ENCODE measurements at places on chromosomes 6 and 20. TPM values are rescaled to one million over a fixed set of nuclear protein-coding genes. Genes with fewer than 3 reads are reported as not detected.

- DNase-seq: no peak
These were observed 136.7 kb upstream of the CNR1 start for GRCh38 chr6:88302769-88303225.

DNA sequence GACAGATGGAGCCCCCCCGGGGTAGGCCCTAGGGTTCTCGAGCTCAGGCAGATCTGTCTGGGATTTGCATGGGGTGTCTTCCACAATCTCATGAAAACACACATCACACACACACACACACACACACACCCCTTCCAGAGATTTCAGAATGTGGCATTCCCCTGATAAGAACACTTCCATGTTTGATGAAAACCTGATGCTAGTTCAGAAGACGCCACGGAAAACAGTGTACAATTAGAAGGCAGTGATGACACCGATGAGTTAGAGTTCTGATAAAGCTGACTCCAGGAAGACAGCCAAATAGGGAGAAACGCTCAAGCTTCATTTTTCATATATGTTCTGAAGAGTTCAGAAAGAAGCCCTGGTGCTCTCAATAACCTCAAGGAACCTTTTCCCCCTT, 438.7 kb upstream of the JARID2 start:
- DNase-seq: no peak

DNA sequence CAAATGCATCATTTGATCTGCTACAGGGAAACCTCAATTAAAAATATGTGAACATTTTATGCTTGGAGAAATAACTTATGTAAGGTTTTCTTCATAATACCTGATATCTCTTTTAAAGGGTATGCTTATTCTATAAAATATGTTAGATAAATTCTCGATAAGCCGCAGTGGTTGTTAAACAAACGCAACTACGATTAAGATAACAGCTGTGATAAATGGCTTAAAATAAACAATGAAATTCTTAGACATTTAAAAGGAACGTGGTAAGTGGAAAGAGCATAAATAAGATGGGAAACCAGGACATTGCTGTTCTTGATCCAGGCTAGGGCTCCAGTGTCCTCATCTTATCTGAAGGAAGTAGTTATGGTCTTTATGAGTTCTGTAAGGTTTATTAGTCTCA, 415.9 kb downstream of the CD83 start:
- DNase-seq: no peak

- DNase-seq: no peak
These were observed 5.7 kb downstream of the COMMD7 start for GRCh38 chr20:32737371-32738223.

- DNase-seq: no peak
These were observed 1.4 kb downstream of the LRFN2 start for GRCh38 chr6:40585651-40586269.

DNA sequence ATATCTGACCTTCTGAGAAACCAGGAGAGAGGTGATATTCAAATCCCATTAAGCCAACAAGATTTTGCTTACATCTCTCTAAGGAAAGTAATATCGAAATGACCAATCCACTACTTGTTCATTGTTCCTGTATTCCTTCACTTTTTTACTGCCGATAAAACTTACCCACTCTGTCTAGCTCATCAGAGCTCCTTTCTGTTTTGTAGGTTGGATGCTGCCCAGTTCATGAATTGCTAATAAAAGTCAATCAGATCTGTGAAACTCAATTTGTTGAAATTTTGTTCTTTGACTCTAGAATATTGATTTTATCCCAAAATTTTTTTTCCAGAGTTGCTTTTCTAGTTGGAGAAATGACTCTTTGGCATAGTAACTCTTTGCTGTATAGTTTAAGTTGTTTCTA, 148.9 kb upstream of the INSM1 start:
- no peak for DNase-seq

GRCh38 chr6:15877231-15877630, 214.4 kb upstream of the DTNBP1 start:
- no peak for DNase-seq

DNA sequence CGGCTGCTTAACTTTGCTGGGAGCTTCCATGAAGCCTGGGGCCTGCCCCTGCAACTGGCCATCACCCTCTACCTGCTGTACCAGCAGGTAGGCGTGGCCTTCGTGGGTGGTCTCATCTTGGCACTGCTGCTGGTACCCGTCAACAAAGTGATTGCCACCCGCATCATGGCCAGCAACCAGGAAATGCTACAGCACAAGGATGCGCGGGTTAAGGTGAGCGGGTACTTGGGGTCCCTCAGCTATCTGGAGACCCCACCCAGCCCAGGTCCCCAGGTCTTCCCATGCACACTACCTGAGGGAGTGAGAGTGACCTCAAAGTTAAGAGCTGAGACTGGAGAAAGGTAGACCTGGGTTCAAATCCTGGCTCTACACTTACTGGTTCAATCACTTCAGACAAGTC, 5.8 kb downstream of the ABCC10 start:
- DNase-seq: no peak

- no peak for DNase-seq
These were observed 53.5 kb upstream of the BMP6 start for GRCh38 chr6:7672066-7673062.

GRCh38 chr6:169112483-169113320, 140.9 kb downstream of the THBS2 start:
- no peak for DNase-seq

- no peak for DNase-seq
These were observed 626.6 kb upstream of the CITED2 start for GRCh38 chr6:140001005-140001404.

DNA sequence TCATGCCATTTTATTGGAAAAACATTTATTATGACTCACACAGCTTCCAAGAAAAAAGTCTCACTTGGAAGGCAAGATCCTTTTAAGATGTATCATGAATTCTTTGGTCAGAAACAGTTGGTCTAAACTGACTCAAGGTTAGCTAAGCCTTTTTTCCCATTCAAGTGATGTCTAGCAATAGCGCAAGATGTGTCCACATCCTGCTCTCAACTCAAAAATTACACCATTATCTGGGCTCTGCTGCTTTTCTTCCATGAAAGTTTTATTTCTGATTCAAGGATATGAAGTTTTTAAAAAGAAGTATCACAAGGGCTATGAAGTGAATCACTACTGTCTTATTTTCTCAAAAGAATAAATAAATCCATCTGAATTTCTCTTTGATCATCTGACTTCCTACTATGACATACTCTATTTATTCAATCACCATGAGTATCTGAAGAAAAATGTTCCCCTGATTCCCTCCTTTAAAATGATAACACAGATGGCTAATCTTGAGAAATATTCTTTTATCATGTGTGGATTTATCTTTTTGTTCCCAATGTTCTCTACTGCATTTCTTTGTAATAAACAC, 139.2 kb downstream of the AHI1 start:
- DNase-seq: peak; percentile 39

- no peak for DNase-seq
These were observed 141.7 kb downstream of the CD164 start for GRCh38 chr6:109240370-109241084.

DNA sequence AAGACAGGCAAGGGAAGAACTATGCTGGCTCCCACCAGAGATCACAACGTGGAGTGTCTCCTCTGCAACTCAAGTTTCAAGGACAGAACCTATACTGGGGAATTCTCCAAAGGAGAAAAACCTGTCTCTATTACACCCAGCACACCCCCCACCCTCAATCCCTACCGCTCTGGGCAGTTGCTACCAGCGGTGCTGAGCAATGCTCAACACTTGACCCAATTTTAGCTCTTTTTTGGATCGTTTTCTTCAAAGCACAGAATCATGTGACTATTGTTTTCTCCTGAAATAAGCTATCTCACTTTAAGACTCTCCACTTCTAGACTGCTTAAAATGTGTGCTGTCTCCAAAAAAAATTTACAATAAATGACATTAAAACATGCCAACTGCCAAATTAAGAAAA, 23.3 kb downstream of the MAP7 start:
- no peak for DNase-seq

DNA sequence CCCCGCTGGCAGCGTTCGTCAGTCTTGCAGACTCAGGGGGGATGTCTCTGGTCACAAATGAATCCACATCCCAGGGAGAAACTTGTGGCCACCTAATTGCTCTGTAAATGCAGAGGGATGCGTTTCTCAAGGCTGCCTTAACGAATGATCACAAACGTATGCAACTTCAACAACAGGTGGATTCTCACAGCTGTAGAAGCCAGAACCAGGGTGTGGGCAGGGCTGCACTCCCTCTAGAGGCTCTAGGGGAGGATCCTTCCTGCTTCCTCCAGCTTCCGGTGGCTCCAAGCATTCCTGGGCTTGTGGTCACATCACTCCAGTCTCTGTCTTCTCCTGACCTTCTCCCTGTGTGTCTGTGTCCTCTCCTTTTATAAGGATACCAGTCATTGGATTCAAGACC, 3.3 kb upstream of the TAF4 start:
- DNase-seq: no peak

DNA sequence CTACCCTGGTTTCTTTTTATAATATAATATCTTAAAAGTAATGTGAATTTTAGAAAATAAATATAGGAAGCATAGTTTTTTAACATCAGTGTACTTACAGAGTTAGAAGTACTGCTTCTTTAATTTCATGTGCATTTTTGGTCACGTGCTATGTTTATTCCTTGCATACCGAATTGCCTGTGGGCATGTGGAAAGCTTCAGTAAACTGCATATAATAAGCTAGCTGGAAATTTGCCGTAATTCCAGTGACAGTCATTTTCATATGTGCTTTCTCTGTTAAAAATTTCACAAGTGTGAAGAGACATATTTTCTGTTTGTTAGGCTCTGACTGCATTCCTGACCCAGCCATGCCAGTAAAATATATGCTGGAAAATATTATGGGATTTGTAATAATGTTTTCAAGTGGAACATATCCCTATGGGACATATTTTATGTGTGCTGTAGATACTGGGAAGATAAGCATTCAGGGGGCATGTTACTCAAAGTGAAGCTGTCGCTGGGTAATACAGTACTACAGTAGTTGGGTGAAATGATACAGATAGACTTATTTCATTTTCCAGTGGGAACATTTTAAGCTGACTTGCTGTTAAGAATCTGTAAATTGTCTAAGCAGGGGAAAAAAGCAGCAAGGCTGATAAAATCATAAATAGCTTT, 616.7 kb downstream of the FRK start:
- DNase-seq: no peak

DNA sequence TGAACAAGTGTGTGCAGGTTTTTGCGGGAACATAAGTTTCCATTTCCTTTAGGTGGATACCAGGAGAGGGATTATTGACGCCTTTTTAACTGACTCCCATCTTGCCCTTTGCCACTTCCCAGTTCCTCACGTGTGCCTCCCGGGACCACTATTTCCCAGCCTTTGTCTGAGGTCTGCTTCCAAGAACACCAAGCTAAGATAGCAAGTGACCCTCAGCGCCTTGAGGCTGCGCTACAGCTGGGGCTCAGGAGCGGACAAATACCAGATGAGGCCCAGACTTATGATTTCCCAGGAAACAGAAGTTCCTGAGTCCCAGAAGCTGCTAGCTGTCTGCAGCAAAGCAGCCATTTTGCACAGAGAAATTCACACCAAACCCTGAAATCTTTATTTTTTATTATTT, 216.7 kb downstream of the SYNDIG1 start:
- no peak for DNase-seq

GRCh38 chr6:73774311-73774774, 78.3 kb downstream of the CD109 start:
- DNase-seq: peak; percentile 45

The GPX5 gene
- total RNA-seq: not detected

The COL12A1 gene
- 19.2 TPM for total RNA-seq

The ELOVL2 gene
- 0.27 TPM for total RNA-seq

The CST2 gene
- total RNA-seq: 7.0 TPM

The STX7 gene
- 42.2 TPM for total RNA-seq
